ENCODE measurements at places on chromosomes 4 and X.

- no peak for DNase-seq
Observed at GRCh38 chr4:185359767-185360446, 35.8 kb downstream of the LRP2BP start.

- no peak for DNase-seq
Observed at GRCh38 chrX:148956352-148956751, 455.9 kb downstream of the AFF2 start.

DNA sequence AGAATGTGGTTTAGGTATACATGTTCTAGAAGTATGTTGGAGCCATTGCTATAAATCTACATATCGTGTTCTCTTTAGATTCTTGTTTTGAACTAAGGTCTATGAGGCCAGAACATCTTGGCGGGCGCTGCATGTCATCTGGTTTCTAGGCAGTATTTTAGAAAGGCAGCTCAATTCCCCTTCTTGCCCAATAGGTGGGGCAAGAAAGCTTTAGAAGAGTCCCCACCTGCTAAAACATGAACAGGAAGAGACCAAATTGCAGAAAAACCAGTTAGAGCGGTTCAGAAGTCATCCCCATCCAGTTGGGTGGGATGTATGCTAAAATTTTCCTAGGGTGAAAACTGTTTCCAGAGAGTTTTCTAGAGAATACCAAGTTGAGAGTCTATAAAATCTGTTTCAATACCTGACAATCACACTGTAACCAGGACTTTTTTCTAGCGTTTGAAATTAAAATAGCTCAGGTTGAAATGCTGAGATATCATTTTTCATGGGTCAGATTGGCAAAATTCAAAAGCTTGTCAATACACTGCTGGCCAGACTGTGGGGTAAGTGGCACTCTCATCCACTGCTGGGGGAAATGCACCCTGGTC is 17.5 kb upstream of the SH3KBP1 start:
- DNase-seq: no peak

- DNase-seq: no peak
Observed at GRCh38 chrX:41616935-41617334, 71.8 kb upstream of the GPR34 start.

GRCh38 chr4:188160406-188160805 is 21.2 kb downstream of the TRIML1 start:
- no peak for DNase-seq

DNA sequence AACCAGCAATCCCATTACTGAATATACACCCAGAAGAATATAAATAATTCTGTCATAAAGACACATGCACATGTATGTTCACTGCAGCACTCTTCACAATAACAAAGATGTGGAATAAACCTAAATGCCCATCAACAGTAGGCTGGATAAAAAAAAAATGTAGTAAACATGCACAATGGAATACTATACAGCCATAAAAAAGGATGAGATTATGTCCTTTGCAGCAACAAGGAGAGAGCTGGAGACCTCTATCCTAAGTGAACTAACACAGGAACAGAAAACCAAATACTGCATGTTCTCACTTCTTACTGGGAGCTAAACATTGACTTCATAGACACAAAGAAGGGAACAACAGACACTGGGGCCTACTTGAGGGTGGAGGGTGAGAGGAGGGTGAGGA is 2067.7 kb downstream of the ARAP2 start:
- no peak for DNase-seq

DNA sequence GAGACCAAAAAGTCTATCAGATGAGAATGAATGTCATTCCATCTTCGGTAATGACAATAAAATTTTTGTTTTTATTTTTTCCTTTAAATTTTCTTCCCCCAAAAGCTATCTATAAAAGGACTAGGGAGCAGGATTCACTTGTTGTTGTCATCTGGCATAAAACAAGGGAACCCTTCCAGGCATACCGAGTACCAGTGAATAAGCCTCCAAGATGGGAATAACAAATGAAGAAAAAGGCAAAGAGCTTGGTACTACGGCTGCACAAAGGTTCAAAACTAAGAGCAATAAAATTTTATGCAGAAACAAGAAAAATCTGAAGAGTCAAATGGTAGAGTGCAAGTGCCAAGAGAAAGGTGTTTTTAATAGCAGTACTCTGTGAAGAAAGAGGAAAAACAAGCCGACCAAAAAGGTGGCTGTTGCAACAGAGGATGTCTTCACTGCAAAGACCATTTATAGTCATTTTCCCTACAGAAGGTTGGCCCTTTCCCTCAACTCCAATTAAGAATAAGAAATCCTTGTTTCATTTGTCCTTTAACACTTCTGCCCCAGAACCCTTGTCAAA is 25.8 kb downstream of the PPP3CA start:
- no peak for DNase-seq

GRCh38 chr4:34943741-34944386 is 1300.5 kb downstream of the ARAP2 start:
- no peak for DNase-seq

DNA sequence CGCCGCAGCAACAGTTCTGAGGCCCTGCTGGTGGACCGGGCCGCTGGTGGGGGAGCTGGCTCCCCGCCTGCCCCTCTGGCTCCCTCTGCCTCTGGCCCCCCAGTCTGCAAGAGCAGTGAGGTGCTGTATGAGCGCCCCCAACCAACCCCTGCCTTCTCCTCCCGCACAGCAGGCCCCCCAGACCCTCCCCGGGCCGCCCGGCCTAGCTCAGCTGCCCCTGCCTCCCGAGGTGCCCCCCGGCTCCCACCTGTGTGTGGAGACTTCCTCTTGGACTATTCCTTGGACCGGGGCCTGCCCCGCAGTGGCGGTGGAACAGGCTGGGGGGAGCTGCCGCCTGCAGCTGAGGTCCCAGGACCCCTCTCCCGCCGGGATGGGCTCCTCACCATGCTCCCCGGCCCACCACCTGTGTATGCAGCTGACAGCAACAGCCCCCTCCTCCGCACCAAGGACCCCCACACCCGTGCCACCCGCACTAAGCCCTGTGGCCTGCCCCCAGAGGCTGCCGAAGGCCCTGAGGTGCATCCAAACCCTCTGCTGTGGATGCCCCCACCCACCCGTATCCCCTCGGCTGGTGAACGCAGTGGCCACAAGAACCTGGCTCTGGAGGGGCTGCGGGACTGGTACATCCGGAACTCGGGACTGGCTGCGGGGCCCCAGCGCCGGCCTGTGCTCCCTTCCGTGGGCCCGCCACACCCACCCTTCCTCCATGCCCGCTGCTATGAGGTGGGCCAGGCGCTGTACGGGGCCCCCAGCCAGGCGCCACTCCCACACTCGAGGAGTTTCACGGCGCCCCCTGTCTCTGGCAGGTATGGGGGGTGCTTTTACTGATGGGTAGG is 6.3 kb downstream of the PRAF2 start:
- DNase-seq: no peak

GRCh38 chrX:1874899-1875298 is 260.0 kb downstream of the ASMT start:
- DNase-seq: no peak

DNA sequence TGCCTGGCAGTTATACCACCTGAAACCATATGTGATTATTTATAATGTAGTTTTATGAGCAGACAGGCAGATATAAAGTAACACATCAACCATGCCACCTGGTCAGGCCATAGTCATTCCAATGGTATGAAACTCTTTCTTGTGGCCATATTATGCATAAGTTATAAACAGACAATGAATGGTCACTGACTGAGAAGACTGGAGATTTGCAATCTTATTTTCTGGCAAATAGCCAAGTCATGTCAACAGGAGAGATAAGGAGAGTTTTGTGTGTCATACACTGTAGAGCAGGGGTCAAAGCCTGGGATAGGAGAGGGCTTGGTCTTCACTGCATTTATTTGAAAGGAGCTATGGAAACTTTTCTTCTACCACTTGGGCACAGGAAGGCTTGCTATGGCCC is 29.5 kb downstream of the SORBS2 start:
- DNase-seq: no peak

DNA sequence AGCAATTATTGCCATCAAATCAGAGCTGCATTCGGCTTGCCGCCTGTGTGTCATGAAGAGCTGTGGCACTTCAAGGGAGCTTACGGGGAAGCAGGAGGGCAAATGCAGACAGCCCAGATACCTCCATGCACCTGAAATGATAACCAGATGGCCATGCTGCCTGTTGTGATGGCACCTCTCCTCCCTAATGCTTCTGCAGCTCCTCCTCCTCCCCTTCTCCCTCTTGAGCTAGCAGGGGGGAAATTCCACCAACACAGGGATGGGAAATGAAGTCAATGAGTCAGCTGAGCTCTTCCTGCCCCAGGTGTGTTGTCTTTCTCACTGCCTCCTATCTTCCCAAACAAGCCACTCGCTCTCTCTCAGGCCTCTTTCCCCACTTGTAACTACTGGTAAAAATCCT is 565.0 kb downstream of the BCOR start:
- no peak for DNase-seq

DNA sequence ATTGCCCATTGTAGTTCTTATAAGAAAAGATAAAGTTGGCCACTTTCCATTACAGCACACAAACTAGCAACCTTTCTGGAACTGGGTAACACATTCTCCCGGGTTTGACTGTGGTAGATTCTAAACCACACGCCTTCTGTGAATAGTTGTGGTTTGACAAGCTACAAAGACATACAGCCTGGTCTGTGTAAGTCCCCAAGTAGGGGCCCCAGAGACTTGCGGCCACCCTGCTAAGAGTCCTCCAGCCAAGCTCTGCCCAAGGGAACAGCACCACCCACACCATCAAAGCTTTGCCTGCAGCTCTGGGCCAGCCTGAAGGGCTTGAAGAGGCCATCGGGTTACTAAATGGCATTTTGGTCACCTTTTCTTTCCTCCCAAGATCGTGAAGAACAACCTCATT is 203.4 kb downstream of the MAML3 start:
- no peak for DNase-seq
